ENCODE measurements at places on chromosomes 7 and 10.

GRCh38 chr10:119518936-119519335 lies 23.6 kb downstream of the RGS10 start:
- no peak for DNase-seq

DNA sequence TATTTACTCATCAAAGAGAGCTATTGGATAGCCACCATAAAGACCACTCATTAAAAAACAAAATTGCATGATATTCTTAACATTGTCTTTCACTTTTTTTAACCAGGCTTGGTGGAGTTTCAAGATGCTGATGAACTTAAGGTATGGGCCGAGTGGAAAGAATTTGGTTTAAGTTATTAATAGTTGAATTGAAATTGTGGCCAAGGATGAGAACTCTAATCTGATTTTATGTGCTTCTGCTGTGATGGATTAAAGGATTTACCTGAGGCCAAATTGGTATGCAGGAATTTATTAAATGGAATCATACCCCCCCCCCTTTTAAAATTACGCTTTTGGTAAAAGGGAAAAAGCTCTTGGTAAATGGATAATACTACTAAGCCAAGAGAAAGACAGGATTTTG lies 33.8 kb upstream of the TOMM7 start:
- DNase-seq = no peak

- DNase-seq = no peak
Measured at GRCh38 chr7:157412491-157413180, 75.8 kb downstream of the DNAJB6 start.

- DNase-seq = no peak
Measured at GRCh38 chr10:34475274-34475646, 339.8 kb downstream of the PARD3 start.

DNA sequence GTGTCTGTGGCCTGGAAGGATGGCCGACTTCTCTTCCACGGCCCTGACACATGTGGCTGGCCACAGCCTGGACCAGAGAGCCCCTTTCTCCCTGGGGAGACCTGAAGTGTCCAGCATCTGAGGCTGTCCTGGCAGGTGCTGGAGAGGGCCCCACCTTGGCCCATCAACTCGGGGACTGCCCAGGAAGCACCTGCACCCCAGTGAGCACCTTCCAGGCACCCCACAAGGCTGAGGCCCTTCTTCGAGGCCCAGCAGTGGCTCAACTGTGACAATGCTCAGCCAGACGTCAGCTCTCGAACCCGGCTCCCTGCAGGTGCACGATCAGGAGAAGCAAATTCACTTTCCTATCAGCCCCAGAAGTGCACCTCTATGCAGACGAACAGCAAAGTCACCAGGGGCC lies 24.3 kb downstream of the RGS10 start:
- DNase-seq = no peak

- no peak for DNase-seq
Measured at GRCh38 chr7:21358648-21359047, 69.2 kb upstream of the SP4 start.

GRCh38 chr10:30092151-30092790 lies 32.9 kb upstream of the JCAD start:
- no peak for DNase-seq

DNA sequence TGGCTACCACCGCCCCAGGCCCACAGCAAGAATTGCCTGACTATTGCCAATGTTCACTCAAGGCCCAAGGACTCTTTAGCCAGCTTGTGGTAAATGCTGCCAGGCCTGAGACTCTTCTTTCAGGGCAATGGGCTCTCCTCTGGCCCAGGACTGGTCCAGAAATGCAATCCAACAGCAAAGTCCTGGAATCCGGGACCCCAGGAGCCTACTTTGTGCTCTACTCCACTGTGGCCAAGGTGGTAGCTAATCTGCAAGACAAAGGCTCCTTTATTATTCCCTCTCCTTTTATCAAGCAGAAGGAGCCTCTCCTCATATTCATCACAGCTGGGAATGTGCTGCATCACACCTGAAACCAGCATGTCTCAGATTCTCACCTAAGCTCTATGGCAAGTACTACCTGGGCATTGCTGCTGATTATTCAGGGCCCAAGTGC lies 107.6 kb upstream of the PRSS58 start:
- DNase-seq = no peak

DNA sequence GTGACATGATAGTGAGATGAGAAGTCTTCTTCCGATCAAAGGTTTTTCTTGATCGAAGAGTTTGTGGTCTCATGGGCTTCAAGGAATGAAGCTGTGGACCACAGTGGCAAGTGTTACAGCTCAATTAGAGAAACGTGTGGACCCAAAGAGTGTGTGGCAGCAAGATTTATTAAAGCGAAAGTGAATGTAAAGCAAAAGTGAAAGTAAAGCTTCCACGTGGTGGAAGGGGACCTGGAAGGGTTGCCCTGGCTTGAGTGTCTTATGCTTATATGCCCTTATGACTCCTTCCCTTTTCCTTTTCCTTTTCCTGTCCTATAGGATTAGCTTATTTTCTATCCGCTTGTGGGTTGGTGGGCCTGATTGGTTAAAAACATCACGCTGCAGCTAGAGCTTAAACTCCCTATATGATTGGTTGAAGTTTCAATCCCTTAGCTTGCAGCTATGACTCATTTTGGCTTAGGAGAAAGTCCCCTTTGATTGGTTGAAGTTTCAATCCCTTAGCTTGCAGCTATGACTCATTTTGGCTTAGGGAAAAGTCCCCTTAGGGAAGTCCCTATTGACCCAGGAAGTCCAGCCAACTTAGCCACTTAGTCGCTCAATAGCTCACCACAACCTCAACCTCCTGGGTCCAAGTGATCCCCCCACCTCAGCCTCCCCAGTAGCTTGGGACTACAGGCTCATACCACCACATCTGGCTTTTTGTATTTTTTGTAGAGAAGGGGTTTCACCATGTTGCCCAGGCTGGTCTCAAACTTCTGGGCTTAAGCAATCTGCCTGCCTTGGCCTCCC lies 34.7 kb downstream of the MRPS24 start:
- DNase-seq = no peak

- DNase-seq = no peak
Measured at GRCh38 chr7:2063563-2064260, 169.0 kb downstream of the MAD1L1 start.

DNA sequence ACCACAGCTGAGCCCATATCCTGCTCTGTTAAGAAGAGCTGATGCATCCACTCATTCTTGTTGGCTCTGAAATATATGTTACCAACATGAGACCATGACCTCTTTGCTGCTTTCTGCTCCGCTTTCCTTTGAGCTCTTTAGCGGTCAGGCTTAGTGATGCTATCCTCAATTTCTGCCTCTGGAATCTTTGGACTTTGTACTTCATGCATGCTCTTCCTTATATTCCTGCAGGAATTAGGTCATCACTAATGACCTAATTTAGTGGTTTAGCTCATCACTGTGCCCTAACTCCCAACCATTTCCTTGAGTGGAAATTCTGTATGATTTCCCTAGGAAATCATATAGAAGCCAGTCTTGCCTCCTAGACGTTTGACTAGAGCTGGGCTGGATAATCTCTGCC lies 119.5 kb downstream of the AOAH start:
- DNase-seq = no peak

- DNase-seq = no peak
Measured at GRCh38 chr10:132493756-132494290, 43.8 kb upstream of the INPP5A start.

DNA sequence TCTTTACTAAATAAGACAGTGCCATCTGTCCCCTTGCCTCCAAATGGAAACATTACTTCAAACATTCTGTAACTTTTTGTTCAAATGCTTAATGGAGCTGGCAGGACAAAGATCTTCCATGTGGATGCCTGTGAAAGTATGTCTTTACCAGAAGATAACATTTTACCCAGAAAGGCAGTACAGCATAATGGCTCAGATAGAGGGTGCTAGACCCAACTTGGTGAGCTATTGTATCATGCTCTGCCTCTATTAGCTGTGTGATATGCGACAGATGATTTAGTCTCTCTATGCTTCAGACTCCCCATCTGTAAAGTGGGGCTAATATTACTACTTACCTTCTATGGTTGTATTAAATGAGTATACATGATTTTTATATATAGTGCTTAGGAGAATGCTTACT lies 8.8 kb upstream of the SMKR1 start:
- DNase-seq = no peak

DNA sequence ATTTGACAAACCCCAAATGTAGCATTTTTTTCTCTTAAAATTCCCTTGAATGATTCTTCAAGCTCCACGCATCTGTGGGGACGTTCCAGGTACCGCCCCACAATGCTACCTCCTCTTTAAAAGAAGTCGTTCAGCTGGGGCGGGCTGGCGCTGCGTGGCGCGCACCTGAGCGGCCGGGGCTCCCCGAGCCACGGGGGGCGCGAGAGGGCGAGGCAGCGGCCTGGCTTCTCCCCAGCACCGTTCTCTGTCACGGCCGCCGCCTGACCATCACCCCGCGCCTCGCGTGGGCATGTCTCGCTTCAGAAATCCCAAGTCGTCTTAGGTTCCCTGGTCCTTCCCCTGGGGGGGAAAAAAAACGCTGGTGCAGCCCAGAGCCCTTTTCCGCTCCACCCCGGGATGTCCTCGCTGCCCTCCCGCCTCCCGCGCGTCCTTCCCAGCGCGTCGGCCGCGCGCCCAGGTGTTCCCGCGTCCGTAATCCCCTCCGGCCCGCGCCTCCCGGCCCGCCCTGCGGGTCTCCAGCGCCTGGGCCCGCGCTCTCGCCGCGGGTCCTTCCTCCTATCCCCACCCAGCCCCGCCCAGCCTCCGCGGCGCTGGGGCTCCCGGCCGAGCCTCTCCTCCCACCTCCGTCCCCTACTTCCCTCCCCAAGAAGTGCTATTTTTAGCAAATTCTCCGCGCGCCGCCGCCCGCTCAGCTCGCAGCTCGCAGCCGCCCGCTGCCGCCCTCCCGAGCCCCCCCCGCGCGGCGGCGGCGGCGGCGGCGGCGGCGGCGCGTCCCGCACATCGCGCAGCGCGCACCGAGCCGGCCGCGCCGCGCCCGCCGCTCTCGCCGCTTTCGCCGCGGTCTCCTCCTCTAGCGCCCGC lies 58.7 kb upstream of the PRPS1L1 start:
- DNase-seq = peak; percentile 19

GRCh38 chr7:505171-505570 lies 14.5 kb downstream of the PDGFA start:
- DNase-seq = no peak

DNA sequence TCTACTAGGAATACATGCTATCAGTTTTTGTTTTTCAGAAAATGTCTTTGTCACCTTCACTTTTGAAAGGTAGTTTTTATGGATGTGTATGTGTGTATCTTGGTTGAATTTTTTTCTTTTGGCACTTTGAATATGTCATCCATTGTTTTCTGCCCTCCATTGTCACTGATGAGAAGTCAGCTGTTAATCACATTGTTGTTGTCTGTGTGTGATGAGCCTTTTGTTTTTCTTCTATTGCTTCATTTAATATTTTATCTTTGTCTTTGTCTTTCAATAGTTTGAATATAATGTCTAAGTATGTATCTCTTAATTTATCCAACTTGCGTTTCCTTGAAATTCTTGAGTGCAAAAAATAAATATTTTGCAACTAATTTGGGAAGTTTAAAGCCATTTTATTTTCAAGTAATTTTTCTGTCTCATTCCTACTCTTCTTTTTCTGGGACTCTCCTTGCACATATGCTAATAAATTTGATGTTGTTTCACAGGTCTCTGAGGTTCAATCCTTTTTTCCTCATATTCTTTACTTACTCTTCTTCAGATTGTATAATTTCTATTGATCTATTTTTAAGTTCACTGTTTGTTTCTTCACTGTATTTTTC lies 546.9 kb upstream of the GHITM start:
- no peak for DNase-seq

- no peak for DNase-seq
Measured at GRCh38 chr10:13046851-13047528, 45.5 kb upstream of the CCDC3 start.

- no peak for DNase-seq
Measured at GRCh38 chr7:80453699-80454340, 58.0 kb downstream of the GNAT3 start.

GRCh38 chr7:99106821-99107241 lies 37.1 kb downstream of the SMURF1 start:
- no peak for DNase-seq

- no peak for DNase-seq
Measured at GRCh38 chr7:48098846-48099245, 9.8 kb downstream of the UPP1 start.

DNA sequence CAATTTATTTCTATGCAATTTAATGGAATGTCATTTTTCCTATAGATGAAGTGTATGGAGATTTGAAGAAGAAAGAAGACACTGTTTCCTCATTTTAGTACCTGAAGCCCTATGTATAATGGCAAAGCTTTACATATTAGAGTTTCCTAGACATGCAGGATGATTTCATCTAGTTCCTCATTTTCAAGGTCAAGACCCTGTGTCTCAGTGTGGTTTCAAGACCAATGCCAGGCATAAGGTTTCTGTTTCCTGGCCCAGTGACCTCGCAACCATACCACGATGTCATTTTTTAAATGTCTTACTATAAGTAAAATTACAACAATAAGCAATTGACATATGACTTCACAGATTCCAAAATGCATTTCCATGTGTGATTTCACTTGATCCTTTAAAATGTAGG lies 336.5 kb upstream of the PRKCQ start:
- DNase-seq = no peak

- DNase-seq = no peak
Measured at GRCh38 chr10:30436191-30436611, 2.2 kb downstream of the MAP3K8 start.

DNA sequence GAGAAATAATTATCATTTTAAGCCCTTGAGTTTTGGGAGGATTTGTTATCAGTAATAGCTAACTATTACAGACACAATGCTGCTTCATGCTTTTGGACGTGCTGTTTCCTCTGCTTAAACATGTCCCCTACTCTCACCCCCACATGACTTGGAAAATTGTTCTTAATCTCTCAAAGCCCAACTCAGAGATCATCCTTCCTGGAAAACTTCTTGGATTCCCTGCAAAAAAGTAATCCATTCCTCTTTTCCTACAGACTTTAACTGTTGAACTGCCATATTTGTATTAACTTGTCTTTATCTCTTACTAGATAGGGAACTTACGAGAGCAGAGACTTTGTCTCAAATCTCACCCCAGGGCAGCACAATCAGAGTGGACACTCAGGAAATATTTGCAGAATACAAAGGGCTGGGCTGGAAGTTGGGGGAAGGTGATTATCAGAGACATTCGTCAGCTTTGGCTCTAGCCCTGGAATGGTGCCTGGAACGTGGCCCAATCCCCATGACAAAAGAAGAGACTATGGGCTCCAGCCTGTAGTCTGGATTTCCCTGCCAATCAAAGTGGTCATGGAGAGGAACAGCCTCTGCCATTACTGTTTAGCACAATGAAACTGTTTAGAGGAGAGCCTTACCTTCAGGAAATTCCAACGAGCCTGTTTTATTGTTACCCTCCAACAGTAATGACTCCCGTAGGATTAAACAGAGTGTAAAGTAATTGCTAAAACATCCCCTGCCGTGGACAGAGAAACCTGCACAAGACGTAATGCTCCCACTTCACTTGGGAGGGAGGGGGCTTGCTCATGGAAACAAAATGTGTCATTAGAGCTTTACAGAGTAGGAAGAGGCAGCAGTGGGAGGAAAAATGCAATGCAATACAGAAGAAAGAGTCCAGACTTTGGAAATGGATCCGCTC lies 140.4 kb upstream of the AUTS2 start:
- DNase-seq = no peak

GRCh38 chr7:2009541-2010001 lies 223.2 kb downstream of the MAD1L1 start:
- DNase-seq = no peak
